Lung microvascular endothelial cell (primary cell): ENCODE measurements at places on chromosomes 1 and 21. TPM values are rescaled to one million over a fixed set of nuclear protein-coding genes. Genes with fewer than 3 reads are reported as not detected.
A peak's percentile ranks its signal among the peaks of the same experiment; 100 is the strongest.

Gene CADM3
- under 0.01 and 0.40 TPM in 2 replicates for total RNA-seq

Gene POU3F1
- under 0.01 TPM in 1 of 2 replicates, not detected in the other for total RNA-seq

Gene CBS
- 2.4 and 30.4 TPM in 2 replicates for total RNA-seq

Gene MAP3K7CL
- total RNA-seq = 2.2 and 3.0 TPM in 2 replicates

Gene DDOST
- 228 and 257 TPM in 2 replicates for total RNA-seq

Gene PRDM16
- 0.22 TPM in 1 of 2 replicates, not detected in the other for total RNA-seq

- DNase-seq = no peak
Measured at GRCh38 chr1:163924041-163924440, 602.3 kb downstream of the NUF2 start.

- peak; percentile 24 for DNase-seq
Measured at GRCh38 chr1:231338270-231339128, at the start of gene SPRTN. SPRTN (plus strand) TSS chr1:231338293; CDS start chr1:231338384, 91 bp downstream.

GRCh38 chr1:23804183-23804835, 3.8 kb upstream of the GALE start:
- DNase-seq = no peak

- DNase-seq = no peak
Measured at GRCh38 chr1:63908016-63908415, 134.2 kb downstream of the ROR1 start.

DNA sequence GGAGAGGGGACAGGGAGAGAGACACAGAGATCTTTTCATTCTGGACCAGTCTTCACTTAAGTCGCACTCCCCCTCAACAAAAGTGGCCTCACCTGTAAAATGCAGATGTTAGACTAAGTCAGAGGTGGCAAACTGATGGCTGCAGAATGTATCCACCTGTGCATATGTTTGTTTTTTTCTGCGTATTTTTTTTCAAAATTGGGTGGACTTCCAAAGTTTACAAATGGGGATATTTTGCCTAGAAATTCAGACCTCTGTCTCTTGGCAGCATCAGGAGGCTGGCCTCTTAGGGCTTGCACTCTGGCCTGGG, 525.0 kb downstream of the MATN1 start:
- no peak for DNase-seq

DNA sequence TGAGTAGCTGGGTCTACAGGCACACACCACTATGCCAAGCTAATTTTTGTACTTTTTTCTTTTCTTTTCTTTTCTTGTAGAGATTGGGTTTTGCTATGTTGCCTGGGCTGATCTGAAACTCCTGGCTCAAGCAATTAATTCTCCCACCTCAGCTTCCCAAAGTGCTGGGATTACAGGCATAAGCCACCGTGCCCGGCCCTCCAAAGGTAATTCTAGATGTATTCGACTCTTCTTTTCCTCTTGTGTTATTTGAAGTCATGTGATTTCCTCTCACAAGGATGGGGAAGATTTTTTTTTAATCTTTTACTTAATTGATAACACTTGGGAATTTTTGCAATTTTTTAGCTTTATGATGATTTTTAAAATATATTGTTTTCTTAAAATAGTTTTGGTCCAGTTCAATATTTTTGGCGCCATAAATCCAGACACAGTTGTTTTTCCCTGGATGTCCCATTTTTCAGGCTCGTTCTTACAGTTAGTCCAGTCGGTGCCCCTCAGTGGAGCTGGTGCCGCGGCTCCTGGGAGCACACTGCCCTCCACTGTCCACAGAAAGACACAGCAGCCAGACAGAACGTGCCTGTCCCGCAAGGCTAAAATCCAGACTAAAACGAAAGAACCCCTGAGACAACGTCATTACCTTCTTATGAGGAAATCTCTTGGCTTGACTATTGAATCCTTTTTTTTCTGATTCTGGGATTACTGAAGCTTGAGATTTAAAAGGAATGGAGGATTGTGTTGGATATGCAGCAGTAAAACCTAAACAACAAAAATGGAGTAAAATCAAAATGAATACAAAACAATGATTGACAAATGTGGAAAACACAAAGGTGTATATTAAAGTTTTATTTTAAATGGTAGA, 22.4 kb downstream of the STPG1 start:
- DNase-seq = peak; percentile 91

- peak; percentile 75 for DNase-seq
Measured at GRCh38 chr1:22754106-22754768, 43.6 kb downstream of the EPHB2 start.

DNA sequence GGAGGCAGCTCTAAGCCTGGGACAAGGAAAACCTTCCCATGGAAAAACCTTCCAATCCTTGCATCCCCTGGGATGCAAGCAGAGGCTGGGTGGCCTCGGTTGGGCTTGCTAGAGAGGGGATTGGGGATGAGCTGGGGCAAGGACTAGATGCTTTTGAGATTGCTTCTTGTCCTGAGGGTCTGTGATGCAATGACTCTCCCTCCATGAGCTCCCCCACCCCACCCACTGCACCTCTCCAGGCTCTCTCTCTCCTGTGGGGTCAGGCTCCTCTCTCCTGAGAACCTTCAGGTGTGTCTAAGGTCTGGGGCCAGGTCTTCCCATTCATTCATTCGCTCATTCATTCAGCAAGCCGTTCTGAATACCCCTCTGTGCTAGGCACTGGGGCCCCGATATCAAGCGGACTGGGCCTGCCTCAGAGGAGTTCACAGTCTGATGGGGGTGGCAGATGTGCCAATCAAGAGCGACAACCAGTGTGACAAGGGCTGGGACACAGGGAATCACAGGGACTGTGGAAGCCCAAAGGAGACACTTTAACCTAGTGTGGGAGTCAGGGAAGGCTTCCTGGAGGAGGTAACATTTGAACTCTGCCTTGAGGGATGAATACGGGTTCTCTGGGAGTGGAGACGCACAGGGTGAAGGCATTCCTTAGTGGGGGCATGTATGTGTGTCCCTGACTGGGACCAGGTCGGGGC, 6.5 kb downstream of the LDLRAD1 start:
- DNase-seq = no peak

DNA sequence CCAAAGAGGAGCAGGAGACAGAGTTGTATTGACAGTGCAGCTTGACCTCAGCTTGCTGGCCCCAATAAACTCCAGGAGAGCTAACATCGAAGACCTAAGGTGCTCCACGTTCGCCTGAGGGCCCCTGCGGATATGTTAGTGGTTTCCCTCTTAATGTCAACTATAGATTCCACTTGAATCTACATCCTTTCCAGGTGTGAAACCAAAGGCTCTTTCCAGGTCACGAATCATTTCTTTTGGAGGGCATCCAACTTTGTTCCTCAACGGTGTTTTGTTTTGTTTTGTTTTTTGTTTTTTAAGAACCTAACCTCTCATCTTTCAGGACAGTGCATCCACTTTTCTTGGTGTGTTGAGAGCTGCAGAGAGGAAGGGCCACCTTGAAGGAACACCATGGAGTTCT, 267.6 kb upstream of the SGIP1 start:
- DNase-seq = peak; percentile 8

- DNase-seq = peak; percentile 83
Measured at GRCh38 chr21:35256468-35256988, 207.4 kb upstream of the RUNX1 start.

- DNase-seq = no peak
Measured at GRCh38 chr1:31977385-31978131, 36.1 kb upstream of the KHDRBS1 start.
